Astrocyte (in vitro differentiated cells and primary cell): ENCODE measurements at places on chromosomes 16 and 17.
A peak's percentile ranks its signal among the peaks of the same experiment; 100 is the strongest.

- no peak for DNase-seq
These were observed 50.8 kb upstream of the CDR2 start for GRCh38 chr16:22425036-22425801.

DNA sequence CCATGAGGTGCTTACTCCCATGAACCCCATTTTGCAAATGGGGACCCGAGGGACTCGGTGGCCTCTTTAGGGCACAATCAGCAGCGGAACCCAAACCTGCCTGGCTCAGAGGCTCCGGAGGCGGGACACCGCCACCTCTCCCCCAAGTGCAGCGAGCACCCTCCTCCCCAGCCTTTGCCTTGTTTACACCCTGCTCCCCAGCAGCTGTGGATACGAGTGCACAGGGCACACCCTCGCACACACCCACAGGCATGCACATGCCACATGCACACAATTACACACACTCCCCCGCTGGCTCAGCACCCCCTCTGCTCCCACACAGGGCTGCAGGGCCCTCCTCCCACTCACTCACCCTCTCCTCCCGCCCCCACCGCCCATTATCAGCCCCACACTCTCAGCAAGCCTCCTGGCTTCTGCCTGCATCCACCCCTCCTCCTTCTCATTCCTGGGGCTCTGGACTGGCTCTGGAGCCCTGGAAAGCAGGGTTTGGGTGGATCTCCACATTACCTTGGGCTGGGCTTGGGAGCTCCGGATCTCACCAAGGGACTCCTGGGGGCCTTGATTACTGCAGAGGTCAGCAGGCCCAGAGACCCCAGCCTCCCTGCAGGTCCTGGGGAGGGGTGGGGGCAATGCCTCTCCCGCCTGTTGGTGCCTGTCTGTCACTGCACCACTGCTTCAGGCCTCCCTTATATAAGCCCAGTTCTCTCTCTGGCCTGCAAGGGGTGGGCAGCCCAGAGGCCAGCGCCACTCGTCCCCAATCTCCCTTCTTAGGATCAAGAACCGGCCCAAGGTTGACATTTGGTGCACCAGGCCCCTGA, 6.4 kb downstream of the PDK2 start:
- no peak for DNase-seq

GRCh38 chr17:67477687-67478086, 100.6 kb downstream of the PITPNC1 start:
- peak; percentile 57 for DNase-seq

DNA sequence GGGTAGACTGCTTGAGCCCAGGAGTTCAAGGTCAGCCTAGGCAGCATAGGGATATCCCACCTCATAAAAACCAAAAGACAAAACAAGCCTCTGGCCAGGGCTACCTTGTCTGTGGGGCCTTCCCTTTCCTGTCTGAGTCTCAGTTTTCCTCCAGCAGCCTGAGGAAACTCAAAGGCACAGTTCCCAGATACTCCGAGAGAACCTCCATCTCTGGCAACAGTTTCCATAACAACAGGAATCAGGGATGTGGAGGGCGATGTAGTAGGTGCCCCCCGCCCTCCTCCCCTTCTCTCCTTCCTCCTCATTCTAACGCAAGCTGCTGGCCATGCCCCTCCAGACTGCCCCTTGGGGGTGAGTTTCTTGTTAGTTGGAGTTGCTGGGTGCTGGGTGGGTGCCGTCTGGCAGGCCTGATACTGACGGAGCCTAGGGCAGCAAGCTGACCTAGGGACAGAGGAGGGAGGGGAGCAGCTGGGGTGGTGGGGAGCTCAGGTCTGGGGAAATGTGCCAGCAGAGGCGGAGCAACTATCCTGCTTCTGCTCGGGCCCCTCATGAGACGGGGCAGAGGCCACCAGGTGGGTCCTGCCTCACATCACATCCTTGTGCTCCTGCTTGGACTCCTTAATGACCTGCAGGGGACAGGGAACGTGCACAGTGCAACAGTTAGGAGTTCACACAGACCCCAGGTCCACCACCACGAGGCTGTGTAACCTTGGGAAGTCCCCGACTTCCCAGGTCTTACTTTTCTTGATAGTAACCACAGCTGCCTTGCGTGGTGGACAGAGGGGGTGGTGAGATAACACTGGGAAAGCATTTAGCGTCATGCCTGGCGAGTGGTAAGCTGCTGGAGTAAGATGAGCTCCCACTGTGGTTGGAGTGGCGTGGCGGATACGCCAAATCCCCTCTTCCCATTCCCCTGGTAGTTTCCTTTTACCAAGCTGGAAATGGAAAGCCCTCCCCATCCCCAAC, 7.8 kb upstream of the EFTUD2 start:
- DNase-seq: peak; percentile 23

GRCh38 chr16:11108466-11108805, 147.6 kb downstream of the SOCS1 start:
- no peak for DNase-seq

GRCh38 chr16:27642756-27643155, 92.8 kb downstream of the KATNIP start:
- no peak for DNase-seq

- DNase-seq: peak; percentile 42
These were observed 1.8 kb downstream of the TNS4 start for GRCh38 chr17:40499551-40500189.

- DNase-seq: peak; percentile 31
These were observed 648 bp upstream of the ERCC4 start for GRCh38 chr16:13919330-13919682.

DNA sequence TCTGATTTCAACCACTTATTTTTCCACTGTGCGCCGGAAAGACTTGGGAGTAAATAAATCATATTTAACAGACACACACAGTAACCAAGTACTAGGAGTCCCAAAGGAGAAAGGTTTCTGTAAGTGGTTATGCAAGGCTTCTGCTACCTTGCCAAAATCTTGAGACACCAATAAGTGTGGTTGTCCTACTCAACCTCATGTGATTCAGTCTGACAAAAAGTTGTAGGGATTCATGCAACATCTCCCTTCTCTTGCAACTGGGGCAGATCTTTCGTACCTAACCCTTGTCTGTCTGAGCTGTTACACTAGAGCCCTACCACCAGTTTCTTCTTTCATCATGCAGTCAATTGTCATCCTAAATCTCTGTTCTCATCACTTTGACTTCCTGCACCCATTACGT, 69.9 kb upstream of the NUDT7 start:
- DNase-seq: no peak

DNA sequence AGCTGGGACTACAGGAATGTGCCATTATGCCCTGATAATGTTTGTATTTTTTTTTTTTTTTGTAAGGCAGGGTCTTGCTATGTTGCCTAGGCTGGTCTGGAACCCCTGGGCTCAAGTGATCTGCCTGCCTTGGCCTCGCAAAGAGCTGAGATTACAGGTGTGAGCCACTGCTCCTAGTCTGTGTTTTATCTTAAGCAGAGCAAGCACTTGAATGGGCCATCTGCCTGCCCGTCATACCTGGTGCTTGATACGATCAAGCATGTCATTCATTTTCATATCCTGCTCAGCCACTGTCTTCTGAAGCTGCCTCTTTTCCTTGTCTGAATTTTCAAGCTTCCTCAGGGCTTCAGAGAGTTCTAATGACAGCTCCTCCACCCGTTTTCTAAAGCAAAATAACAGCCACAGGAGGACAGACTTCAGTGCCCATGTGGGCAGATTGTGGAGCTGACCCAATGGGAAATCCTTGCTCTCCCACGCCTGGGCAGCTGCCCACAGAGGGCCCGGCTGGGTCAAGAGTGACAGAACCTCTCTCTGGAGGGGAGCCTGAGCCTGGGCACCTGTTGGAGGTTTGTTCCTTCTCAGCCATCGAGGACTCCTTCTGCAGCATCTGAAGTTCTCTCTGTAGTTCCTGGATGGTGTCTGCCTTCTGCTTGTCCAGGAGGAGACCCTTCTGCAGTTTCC, 36.5 kb downstream of the DHX38 start:
- DNase-seq: no peak

GRCh38 chr16:86882586-86883280, 304.4 kb downstream of the FOXL1 start:
- peak; percentile 80 for DNase-seq

DNA sequence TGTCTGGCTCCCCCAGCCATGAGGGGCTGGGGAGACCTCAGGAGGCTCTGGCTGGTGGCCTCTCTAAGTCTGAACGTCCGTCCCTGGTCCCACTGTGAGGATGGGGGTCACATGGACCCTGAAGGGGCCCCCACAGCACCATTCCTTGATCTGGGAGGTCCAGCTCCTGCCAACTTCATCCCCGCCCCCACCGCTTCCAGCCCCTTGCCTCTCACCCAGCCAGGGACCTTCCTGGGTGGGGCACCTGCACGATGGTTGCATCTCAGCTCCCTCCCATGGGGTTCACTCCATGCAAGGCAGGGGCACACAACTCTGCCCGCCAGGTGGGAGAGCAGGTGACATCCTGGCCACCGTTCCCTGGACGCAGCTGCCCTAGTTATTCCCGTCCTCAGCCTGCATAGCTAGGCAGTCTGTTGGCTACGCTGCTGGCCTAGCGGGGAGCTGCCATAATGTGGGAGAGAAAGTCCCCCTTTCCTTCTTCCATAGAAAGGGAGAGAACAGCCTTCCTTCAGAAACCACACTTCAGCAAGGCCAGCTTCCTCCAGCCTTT, 217.9 kb upstream of the RPL38 start:
- no peak for DNase-seq

- peak; percentile 6 for DNase-seq
These were observed 11.5 kb upstream of the FOXN1 start for GRCh38 chr17:28494445-28495188.

DNA sequence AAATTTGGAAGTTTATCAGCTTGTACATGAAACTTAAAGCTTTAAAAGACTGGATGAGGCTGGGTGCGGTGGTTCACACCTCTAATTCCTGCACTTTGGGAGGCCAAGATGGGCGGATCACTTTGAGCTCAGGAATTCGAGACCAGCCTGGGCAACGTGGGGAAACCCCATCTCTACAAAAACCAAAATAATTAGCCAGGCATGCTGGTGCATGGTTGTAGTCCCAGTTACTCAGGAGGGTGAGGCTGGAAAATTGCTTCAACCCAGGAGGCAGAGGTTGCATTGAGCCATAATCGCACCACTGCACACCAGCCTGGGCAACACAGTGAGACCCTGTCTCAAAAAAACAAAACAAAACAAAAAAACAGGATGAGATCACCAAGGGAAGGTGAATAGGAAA, 209.5 kb downstream of the AATF start:
- no peak for DNase-seq

- no peak for DNase-seq
These were observed 6.9 kb downstream of the SLC9A5 start for GRCh38 chr16:67255553-67256221.

DNA sequence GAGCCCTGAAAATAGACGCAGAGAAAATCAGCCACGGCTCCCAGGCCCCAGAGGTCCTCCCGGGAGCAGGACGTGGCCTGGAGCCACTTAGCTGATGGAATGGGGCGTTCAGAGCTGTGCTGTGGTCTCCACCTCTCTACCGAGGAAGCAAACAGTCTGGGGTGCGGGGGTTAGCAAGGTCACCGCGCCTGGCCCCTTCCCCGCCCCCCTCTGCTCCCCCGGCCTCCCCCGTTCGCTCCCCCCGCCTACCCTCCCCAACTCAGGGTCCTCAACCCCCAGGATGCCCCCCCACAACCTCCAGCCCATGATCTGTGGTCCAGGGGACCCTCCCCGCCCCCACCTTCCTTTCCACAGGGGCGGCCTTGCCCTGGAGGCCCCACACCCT, 20.6 kb upstream of the C1QTNF8 start:
- DNase-seq: no peak

DNA sequence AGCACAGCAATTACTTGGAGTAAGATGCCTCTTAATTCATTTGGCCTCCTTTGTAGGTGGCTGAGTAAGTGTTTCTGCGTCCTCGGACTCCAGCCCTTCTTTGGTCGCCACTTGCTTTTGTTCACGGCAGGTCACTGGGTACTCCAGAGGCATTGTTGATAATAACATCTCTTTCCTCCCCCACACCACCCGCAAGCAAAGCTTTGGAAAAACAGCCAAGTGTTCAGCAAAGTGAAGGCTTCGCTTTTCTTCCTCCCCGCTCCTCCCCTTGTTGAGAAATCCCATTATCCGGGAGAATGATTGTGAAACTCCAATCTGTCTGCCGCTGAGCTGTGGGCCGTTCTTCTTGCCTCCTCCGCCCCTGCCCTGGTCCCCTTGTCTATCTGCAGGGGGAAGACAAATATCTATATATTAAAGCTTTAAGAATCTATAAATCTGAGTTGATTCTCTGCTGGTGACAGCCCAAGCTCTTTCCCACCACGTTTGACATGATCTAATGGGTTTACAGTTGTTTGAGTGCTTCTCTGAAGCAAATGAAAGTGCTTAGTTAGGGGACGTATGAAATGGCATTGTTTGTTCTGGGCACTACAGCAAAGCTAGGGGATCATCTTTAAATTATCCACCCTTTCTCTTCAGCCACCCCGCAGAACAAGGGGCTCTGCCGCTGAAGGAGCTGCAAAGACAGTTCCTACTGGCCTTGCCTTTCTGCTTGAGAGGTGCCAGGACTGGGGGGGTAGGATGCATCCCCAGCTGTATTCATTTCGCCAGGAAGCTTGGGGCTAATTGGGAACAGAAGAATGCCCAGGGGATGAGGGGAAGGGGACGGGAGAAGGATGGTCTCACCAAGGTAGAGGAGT, 167.1 kb downstream of the CCDC182 start:
- DNase-seq: peak; percentile 69

- no peak for DNase-seq
These were observed 41.8 kb upstream of the AMZ2 start for GRCh38 chr17:68205808-68206720.

DNA sequence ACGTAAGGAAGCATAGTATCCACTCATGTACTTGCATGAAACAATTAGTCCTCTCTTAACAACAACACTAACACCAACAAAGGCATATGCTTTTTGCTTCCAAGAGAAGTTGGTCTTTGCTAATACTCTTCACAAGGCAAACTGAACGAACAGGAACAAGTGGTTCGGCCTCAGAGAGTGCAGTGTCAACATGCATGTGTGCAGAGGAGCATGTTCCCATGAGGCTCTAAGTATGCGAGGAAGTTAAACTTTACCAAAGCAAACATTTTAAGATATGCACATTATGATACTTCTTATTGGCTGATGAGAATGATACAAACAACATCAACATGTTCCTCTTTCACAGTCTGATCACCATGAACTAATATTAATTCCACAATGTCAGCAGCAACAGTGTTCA, 285.3 kb upstream of the IRX5 start:
- DNase-seq: no peak

DNA sequence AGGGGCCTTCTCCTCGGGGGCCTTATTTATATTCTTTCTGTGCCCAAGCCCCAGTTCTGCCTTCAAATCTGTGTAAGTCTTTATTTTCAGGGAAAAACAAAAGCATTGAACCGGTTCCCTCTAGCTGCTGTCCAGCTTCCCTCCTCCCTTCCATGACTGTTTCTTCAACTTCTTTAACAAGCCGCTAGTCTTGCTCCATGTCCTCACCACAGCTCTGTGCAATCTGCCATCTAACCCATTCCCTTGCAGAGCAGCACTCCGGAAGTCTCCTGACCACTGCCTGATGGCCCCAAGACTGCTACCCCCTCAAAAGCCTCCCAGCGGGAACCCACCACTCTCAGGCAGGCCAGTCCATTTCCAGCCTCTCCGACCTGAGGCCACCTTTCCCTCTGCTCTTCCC, 16.9 kb downstream of the EMC8 start:
- DNase-seq: peak; percentile 40

DNA sequence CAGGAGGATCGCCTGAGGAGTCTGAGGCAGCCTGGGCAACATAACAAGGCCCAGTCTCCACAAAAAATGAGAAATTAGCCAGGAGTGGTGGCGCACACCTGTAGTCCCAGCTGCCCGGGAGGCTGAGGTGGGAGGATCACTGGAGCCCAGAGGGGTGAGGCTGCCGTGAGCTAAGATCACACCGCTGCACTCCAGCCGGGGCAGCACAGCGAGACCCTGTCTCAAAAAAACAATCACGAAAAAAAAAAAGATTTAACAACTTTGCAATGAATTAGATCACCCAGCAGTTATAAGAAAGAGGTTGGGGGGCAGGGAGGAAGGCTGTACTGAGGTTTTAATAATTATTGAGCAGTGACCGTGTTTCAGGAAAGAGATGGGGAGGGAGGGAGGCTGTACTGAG, 49.4 kb downstream of the RPH3AL start:
- DNase-seq: no peak
